H9 (cell line): ENCODE measurements at places on chromosomes 1 and 21. TPM values are rescaled to one million over a fixed set of nuclear protein-coding genes. Genes with fewer than 3 reads are reported as not detected.

Gene S100A12
- not detected in 2 replicates for total RNA-seq

DNA sequence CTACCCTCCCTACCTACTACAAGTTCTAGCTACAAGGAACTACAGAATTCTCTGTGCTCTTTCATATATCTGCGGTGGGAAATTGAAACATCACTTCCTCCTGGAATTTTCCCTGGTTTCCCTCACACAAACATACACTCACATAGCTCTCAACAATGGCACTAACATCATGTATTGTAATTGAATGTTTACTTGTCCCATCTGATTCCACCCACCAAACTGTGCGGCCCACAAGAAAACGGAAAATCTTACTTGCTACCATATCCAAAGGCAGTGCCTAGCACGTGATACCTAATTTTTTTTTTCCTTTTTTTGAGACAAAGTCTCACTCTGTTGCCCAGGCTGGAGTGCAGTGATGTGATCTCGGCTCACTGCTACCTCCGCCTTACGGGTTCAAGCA is 33.9 kb downstream of the NDC1 start:
- DNase-seq = no peak

DNA sequence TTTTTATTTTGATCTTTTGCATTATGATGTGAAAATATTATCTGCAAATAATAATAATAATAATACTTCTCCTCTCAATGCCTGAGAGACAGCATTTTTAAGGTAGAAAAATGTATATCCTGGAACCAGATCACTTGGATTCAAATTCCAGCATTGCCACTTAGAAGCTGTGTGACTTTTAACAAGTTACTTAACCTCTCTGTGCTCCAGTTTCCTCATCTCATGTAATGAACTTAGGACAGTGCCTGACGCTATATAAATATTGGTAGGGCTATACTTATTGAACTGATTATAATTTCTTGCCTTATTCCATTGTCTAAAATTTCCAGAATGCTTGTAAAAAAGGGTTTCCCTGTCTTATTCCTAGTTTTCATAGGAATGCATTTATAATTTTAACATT is 137.2 kb downstream of the IGSF21 start:
- DNase-seq = no peak

- DNase-seq = no peak
Observed at GRCh38 chr21:33339135-33339534, 14.4 kb downstream of the IFNAR1 start.
